ENCODE measurements at places on chromosomes 16 and 17.

- DNase-seq: no peak
These were observed 79.9 kb upstream of the MON1B start for GRCh38 chr16:77111056-77111565.

DNA sequence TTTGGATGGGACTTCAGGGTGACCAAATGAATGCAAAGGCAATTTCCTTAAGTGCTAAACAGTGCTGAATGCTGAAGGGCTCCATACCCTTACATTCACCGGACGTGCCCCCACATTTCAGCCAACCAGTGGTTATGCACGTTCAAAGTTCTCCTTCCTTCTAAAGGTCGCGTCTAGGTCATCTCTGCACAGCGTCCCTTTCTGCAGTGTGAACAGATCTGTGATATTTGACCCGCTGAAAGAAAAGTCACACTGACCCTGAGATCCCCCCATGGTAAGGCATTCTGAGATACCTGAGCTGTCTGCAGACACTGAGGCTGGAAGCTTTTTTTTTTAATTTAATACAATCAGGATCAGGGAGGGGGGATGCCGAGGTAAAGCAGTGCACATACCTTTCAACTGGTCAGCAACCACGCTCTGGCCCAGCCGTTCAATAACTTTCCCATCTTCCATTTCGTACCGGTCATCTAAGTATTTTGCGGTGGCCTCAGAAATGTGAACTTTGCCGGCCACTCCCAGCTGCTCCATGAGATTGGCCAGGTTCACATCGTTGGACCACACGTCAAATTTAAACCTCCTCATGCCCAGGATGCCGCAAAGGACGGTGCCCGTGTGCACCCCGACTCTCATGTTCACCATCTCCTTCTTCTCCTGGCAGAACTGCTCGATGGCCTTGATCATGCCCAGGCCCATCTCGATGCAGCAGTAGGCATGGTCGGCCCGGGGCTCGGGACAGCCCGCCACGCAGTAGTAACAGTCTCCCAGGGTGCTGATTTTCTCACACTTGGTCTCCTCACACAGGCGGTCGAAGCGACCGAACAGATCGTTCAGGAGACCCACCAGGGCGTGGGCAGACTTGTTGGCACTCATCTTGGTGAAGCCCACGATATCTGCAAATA lies 2.6 kb downstream of the ADCY9 start:
- DNase-seq: no peak

- no peak for DNase-seq
These were observed 4.0 kb upstream of the FBXL20 start for GRCh38 chr17:39405436-39405835.

DNA sequence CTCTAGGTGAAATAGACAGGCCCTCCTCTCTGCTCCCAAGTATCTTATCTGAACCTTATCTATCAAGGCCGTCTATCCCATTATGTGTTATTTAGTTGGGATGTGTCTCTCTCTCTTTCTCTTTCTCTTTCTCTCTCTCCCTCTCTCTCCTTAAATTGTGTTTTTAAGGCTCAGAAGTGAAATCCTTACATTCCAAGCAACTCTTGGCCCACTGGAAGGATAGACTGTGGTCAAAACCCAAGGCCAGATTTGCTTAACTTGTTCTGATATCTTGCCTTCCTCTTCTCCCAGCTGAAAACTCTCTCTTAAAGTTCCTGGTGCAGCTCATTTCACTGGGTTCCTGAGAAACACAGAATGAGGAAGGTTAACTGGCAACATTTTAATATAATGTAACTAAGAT lies 14.7 kb downstream of the CDRT4 start:
- no peak for DNase-seq

DNA sequence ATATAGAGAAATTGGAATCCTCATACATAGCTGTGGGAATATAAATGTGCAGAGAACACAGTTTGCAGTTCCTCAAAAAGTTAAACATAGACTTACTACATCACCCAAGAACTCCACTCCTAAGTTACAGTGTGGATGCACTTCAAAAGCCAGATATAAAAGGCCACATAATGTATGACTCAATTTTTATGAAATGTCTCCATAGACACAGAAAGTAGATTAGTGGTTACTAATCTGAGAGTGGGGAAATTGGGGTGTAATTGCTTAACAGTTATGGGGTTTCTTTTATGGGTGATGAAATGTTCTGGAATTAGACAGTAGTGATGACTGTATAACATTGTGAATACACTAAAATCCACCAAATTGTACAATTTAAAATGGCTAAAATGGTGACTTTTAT lies 60.9 kb downstream of the CACNG1 start:
- DNase-seq: no peak

- no peak for DNase-seq
These were observed 5.4 kb upstream of the EFCAB13 start for GRCh38 chr17:47318197-47318918.

- DNase-seq: no peak
These were observed 12.9 kb downstream of the HEATR6 start for GRCh38 chr17:60065867-60066266.

DNA sequence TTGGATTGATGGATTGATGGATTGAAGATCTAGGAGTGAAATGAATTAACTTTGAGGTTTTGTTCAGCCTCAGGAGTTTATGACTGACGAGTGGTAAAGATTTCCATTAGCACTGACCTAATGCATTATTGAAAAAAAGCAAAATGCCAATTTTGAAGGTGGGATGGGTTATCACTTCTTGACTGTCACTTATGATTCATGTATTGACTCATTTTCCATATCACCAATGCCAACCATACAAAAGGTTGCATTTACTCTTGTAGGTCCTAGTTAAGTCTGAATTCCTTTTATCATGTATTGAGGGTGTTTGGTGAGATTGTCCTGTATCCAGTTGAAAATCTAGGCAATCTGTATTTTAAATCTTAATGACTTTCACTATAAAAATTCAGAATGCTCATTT lies 57.6 kb downstream of the KNOP1 start:
- no peak for DNase-seq

DNA sequence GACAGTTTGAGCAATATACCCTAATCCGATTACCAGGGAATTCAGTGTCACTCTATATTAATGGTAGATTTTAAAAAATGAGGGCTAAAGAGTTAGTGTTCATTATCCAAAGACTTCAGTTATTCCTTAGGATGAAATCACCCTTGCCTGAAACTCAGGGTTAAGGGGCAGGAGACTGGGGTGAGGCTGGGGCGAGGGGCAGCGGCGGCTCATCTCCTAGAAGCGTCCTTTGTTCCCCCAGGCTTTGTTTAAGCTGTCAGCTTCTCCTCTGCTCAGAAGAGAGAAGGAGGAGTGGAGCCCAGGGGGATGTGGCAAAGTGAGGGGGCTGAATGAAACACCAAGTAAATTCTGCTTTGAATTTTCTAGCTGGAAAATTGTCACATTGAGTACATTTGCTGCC lies 117.7 kb upstream of the ELAC2 start:
- DNase-seq: no peak

- no peak for DNase-seq
These were observed 6.0 kb upstream of the MC1R start for GRCh38 chr16:89912627-89913026.

GRCh38 chr16:58128711-58129096 lies 477 bp downstream of the CFAP20 start:
- no peak for DNase-seq
